B cell (primary cell): ENCODE measurements at places on chromosomes 5 and 9.
A peak's percentile ranks its signal among the peaks of the same experiment; 100 is the strongest.

GRCh38 chr9:83432104-83432627, 106.0 kb downstream of the FRMD3 start:
- no peak for DNase-seq

DNA sequence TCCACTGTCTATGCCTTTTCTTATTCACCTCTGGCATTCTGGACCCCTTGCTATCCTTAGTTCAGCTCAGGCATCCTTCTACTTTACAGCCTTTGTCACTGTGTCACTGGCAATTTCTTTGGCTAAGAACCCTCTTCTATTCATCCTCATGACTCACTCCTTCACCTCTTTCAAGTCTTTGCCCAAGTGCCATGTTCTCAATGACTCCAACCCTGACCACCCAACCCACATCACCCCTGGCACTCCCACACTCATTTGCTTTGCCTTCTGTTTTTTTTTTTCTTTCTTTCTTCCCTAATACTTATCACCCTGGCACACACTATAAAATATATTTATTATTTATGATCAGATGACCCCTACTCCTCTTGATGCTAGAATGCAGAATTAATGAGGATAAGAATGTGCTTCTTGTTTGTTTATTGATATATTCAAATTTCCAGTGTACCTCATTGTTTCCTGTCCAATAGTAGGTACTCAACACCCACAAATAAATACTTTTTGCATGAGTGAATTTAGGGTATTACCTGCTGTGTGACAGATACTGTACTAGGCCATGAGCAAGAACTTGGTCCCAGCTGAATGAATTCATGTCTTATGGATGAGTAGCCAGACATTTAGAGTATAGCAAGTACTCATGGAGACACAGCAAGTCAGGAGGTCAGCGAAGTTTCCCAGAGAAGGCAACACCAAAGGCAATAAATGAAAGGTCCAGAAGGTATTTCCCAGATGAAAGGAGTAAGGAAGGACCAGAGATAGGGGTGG, 236.1 kb downstream of the PAPPA start:
- no peak for DNase-seq

DNA sequence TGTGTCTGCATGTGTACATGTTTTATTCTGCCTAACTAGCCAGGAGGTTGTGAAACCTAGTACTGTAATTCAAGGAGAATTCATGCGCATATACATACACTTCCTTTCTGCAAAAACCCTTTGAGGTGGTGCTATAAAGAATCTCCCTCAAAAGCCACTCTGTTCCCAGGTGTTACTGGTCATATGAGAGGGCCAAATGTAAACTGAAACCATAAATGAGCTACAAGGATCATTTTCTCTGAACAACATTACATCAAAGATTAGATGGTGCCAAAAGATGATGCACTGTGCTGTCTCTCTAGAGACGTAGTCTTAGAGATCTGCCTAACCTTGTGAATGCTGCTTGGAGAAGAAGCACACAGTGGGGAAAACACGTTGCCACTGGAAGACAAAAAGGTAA, 15.7 kb downstream of the NREP start:
- no peak for DNase-seq

DNA sequence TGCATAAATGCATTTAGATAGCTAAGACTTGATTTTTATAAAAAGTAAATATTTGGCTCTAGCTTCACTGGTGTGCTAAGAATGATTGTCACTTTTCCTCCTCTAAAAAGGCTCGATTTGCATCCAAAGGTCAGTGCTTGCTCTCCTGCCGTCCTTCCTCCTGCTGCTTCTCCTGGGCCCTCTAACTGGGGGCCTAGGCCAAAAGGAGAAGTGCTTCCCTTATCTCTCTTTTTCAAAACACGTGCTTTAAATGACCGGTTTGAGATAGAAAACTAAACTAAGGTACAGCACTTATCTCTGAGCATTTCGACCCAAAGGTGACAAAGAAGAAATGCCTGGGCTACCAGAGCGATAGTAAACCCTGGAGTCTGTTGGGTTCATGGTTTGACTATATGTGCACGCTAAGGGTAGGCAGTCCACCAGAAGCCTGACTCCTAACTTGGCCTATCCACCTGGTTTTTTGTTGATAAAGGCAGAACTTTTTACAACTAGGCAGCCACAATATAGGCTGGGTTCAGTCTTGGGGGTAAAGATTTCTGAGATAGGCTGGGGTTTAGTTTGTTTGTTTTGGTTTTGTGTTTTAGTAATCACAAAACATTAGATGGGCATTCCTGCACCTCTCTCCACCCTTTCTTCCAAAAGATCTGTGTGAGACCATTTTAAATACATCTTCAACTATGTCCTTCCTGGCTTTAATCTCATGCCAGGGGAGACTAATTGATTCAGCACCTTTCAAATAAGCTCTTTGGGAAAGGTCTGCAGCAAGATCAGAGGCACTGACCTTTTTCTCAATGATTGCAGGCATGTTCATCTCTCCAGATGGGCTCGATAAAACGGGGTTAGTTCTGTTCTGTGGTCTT, 3.8 kb downstream of the NR2F1-AS1 start:
- peak; percentile 16 for DNase-seq

DNA sequence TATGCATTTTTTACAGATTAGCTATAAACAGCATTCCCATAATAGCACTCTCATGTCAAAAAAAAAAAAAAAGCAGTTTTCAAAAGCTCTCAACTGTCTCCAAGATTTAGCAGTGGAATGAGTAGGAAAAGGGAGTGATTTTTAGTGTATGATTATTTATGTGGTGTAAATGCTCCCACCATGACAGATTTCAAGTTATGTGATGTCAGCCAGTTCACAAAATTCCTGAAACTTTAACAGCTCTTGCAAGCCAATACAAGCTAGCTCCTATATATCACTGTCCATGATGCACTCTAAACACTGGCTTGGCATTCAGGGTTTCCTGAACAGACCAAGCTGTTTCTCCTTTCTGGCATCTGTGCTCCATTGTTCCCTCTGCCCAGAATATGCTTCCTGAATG, 7.9 kb upstream of the ANKDD1B start:
- DNase-seq: no peak

DNA sequence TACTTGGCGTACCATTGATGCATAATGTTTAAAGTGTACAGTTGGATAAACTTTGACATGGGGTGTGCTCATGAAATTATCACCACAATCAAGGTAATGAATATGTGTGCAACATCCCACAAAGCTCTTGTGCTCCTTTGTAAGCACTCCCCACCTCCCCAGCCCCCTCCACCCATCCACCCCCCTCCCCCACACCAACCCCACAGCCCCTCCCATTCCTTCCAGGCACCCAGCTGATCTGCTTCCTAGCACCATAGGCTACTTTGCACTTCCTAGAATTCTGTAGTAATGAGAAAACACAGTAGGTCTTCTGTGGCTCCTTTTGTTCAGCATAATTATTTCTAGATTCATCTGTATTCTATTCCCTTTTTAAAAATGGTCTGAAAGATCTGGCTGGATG, 24.5 kb downstream of the FGD3 start:
- no peak for DNase-seq

DNA sequence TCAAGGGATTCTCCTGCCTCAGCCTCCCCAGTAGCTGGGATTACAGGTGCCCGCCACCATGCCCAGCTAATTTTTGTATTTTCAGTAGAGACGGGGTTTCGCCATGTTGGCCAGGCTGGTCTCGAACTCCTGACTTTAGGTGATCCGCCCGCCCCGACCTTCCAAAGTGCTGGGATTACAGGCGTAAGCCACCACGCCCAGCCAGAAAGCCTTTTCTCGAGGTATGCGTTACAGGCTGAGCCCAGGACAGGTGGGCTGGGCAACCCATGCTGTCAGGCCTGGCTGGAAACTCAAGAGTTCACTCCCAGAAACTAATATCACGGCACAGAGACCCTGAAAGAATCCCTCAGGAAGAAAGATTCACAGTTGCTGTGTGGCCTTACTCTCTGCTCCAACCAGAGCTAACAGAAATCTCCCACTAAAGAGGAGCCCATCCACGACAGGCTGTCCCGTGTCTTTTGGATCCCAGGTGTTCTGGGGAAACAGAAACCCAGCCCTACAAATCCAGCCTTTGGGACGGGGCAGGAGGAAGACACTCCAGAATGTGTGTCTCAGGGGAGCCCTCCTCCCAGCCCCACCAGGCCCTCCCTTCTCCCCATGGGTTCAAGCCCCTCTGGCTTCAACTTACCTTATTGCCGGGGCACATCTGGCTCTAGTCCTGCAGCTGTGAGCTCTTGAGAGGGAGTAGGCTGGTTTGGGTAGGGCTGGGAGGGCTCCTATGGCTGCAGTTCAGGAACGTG, 400 bp downstream of the TIFAB start:
- no peak for DNase-seq

GRCh38 chr9:100322954-100323536, 29.7 kb downstream of the TEX10 start:
- DNase-seq: peak; percentile 61

DNA sequence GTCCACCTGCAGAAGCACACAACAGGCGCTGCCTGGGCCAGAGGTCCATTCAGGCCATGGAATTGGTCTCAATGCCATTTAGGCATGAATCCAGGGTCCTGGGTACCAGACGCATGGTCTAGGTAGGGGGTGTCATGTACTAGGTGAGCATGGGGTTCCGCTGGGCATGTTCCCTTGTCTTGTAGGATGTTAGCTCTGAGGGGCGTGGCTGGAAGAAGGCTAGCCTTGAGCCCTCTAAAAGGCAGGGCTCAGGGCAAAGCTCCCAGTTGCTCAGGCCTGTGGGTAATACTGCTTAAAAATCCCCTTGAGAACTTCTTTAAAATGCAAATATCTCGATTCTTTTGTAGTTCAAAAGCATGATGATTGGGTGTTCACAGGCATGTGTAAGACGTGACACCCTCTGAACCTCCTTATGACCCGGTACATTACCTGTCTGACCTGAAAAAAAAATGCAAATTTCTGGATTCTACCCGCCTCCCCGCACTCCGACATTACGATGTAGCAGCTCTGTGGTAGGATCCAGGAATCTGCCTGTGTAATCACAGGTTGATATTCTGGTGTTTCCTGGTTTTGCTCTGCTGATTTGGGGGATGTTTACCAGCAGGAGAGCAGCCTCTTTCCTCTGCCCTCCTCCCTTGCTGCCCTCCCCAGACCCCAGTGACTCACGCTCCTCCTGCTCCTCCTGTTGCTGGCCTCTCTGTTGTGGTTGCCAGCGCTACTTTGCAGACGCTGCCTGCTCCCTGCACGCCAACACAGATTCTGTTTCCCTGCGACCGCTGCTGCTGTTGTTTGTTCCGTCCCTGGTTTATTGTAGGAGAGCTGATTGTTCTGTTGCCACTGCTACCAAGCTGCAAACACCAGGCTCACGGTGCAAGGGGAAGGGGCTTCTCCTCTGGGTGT, 5.7 kb downstream of the TMC1 start:
- peak; percentile 27 for DNase-seq

DNA sequence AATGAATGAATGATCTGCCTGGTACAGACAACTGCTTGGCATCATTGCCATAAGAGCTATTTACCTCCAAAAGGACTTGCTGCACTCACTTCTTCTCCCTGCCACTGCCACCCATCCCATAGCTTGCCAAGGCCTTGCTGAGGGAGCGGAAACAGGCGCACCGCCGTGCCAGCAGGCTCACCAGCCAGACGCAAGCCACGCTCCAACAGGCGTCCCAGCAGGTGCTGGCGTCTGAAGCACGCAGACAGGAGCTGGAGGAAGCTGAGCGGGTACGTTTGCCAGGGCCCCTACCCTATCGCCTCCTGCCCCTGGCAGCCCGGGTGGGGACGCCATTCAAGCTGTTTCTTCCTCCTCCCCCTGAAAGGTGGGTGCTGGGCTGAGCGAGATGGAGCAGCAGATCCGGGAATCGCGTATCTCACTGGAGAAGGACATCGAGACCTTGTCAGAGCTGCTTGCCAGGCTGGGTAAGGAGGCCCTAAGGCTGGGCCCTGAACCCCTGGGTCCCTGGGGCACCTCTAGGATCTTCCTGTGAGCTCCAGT, 8.9 kb upstream of the AIF1L start:
- no peak for DNase-seq

- peak; percentile 52 for DNase-seq
Measured at GRCh38 chr9:79858508-79858907, 286.7 kb downstream of the TLE4 start.

DNA sequence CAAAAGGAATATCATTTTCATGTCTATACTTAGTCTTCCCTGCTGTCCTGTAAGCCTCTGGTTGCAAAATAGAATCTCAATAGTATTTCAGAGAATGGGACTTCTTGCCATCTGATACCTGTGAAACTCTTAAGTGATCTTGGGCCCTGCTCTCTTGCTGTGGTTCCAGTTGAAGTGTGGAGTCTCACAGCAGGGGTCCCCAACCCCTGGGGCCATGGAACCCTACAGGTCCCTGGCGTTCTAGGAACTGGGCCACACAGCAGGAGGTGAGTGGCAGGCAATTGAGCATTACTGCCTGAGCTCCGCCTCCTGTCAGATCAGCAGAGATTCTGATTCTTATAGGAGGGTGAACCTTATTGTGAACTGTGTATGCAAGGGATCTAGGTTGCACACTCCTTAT, 65.9 kb downstream of the ZSWIM6 start:
- DNase-seq: no peak

DNA sequence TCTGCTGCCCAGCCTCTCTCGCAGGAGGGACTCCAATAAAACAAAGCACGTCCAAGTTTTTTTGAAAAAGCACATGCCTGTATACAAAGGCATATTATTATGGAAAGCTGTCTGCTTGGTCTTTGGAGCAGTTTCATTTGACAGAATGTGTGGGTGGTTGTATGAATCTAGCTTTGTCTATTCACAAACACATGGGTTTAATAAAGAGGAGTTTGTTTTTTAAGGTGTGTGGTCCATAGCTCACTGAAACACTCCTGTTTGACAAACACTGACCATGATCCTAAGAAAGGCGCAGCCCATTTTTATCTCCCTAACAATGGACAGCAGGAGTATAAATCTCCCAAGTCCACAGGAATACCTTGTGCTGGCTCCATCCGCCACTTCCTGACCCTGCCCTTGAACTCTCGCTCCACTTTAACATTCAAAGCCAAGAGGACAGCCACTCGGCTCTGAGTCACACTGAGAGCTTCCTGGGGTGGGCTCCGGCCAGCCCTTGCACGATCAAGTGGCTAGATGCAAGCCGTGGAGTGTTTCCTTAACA, 371.9 kb downstream of the EBF1 start:
- no peak for DNase-seq

DNA sequence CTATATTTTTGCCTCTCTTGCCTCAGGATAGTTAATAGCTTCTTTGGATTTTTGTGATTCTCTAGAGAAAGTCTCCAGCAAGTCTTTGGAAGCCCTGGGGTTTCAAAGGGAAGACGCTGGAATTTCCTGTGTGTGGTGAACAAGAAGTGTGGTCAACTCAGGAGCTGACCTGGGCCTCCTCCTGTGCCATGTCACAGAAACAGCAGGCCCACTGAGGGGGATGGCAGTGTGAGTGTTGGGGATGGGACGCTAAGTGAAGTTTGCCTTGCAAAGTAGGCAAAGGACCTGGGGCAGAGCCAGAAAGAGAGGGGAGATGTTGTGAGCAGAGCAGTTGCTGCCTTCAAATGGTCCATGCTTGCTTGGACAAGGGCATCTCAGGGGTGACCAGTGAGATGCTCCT, 226.3 kb downstream of the DMRT2 start:
- DNase-seq: no peak

GRCh38 chr5:92401-93220, 643 bp downstream of the PLEKHG4B start:
- DNase-seq: no peak

DNA sequence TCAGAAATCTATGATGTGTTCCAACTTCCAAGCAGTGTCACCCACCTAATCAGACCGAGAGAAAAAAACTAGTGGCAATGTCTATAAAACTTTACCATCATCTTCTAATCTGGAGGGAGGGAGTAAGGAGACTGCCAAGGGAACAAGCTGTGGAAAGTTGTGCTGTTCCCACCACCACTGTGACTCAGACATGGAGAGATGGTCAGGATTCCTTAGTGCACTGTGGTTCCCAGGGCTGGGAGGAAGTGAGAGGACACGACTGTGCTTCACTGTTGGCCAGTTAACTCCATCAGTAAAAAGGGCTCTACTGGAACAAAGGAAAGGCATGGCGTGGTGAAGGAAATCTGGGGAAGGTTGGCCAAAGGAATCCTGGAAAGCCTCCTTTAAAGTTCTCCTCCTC, 18.8 kb downstream of the TICAM2 start:
- DNase-seq: no peak
